Stimulated activated CD4-positive, alpha-beta T cell treated with anti-CD3 and anti-CD28 coated beads, Interleukin-1b, Interleukin-23, amount 100 ng/mL, for 1 hour (primary cell): ENCODE measurements at places on chromosomes 6 and 20.

GRCh38 chr6:109343518-109343917 lies 38.7 kb downstream of the CD164 start:
- no peak for DNase-seq

DNA sequence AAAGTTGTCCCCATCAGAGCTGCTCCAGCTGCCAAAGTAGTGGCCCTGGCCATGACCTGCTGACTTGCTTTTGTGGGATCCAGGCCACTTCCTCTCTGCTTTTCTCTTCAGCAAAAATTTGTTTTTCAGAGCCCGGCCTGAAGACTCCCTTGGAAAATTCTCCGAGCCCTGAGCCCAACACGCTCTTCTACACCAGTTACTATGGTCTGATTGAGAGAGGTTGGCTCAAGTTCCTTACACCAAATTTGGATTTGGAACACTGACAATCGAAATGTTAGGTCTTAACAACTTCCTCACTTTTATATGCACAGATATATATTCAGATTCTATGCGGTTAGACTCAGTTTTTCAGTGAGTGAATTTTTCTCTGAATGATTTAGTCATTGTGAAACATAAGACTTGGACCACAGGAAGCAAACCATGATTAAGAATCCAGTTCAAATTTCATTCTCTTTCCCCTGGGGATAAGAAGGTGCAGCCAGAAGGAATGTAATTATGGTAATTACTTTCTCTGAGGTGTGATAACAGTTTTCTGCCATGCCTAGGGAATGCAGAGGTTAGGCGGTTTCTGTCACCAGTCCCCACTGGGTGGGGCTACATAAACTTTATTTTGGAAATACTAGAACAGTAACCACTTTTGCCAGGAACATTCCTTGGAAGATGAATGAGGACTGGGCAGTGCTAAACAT lies 365.2 kb downstream of the SYNE1 start:
- no peak for DNase-seq

DNA sequence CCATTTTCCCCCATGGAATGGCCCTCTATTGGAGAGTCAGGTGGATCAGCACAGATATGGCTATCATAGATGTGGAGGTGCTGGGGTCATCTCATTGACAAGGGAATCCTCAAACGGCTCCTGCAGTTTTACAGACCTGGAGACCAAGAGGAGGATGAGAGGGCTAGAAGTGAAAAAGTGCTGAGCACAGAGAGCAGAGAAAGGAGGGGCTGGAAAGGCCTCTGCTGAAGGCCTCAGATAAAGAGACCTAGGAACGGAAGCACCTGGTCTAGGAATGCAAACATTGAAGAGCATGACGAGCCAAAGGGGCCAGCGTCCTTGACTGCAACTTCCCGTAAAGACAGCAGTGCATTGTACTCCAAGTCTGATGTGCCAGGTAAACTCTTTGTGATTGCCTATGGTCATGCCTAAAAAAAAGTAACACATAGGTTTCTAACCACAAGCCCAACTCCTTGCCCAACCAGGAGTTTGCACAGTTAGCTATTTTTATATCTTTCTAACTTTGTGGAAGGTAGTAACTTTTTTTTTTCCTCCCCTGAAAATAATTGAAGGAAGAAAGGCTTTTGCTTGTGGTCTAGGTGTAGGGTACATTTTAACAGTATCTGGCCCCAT lies 15.2 kb downstream of the RSPH4A start:
- no peak for DNase-seq

DNA sequence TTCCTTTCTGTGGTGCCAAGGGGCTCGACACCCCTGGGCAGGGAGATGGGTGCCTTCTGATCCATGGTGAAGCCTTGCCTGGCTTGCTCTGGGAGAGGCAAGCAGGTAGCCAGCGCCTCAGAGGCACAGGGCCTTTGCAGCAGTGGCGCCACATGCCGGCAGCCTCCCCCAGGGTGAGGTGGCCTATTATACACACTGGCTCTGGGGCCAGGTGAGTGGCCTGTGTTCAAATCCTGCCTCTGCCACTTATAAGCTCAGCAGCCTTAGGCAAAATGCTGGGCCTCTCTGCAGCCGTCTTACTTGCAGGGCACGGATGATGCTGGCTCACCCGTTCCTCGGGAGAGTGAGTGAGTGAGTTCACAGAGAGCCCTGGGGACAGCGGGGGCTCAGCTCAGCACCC lies 176.9 kb downstream of the TFAP2C start:
- no peak for DNase-seq

DNA sequence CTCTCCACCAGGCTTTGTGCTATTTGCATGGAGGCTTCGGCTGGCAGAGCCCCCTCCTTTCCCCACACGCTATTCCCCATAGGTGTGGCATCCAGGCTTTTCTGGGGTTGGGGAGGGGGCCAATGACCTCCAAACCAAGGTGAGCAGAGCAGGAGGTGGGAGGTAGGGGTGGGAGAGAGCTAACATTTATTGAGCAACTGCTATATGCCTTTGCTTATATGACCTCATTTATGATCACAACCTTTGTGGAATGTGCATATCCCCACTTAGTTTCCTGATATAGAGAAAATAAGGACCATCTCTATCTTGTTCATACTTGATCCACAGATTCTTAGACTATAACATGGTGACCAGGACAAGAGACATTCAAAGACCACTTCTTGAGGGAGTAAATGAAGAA lies 17.8 kb upstream of the SLC22A7 start:
- no peak for DNase-seq

- no peak for DNase-seq
These were observed 188.8 kb downstream of the BACH2 start for GRCh38 chr6:90107771-90108282.

- no peak for DNase-seq
These were observed 527.6 kb downstream of the CDKAL1 start for GRCh38 chr6:21061892-21062291.

DNA sequence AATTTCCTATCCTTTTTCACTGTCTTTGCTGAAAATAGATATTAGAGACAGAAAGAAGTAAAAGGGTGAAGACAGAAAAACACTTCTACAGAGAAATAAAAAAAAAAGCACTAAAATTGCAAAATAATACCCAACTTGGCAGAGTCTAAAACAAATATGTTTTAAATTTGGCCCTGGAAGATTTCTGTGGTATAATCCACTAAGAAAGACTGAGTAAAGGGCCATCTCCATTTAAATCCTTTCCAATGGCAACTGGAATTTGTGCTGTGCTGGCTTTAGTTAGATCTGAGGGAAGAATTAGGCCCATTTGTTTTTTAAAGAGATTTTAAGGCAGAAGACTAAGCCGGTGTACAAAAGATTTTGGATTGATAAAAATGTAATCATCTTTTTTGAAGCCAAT lies 321.2 kb downstream of the GJA1 start:
- no peak for DNase-seq

- no peak for DNase-seq
These were observed 78.3 kb downstream of the RPP40 start for GRCh38 chr6:4925580-4925979.

DNA sequence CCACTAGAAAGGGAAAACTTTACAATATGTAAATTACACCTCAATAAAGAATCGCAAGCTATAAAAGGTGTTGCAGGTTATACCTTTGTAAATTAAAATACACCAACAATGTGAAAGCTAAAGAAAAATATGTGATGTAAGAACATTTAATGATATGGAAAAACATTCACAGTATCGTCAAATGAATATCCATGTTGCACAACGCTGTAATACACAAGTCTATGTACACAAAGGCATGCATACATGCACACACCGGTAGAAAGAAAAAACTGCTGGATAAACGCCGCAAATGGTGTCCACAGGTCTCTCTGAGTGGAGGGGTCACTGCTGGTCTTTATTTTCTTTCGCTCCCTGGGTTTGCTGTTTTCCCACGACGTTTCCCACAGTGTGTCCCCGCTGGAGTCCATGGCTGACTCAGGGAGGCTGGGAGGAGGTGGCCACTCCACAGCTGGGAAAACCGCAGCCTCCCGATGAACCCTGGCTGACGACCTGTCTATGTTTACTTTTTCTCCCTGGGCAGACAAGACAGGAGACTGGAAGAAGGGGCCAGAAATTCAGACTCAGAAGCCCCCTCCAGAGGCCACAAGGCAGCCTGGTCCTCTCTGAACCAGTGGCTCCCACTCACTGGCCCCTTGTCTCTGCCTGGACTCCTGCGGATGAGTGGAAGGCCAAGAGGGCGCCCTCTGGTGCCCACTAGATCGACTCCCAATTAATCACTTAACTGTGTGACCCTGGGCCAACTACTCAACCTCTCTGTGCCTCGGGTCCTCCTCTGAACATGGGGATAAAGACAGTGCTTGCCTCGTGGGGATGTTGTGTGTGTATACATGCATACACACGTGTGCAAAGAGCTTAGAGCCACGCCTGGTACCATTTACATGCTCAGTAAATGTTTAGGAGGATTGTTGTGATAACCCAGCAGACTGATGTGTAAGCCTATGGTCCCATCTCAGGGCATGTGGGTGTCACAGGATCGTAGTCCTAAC lies 12.8 kb upstream of the BPI start:
- no peak for DNase-seq

GRCh38 chr6:37058084-37058586 lies 52.7 kb downstream of the FGD2 start:
- DNase-seq = no peak

GRCh38 chr20:43987531-43987930 lies 72.9 kb downstream of the TOX2 start:
- DNase-seq = no peak

DNA sequence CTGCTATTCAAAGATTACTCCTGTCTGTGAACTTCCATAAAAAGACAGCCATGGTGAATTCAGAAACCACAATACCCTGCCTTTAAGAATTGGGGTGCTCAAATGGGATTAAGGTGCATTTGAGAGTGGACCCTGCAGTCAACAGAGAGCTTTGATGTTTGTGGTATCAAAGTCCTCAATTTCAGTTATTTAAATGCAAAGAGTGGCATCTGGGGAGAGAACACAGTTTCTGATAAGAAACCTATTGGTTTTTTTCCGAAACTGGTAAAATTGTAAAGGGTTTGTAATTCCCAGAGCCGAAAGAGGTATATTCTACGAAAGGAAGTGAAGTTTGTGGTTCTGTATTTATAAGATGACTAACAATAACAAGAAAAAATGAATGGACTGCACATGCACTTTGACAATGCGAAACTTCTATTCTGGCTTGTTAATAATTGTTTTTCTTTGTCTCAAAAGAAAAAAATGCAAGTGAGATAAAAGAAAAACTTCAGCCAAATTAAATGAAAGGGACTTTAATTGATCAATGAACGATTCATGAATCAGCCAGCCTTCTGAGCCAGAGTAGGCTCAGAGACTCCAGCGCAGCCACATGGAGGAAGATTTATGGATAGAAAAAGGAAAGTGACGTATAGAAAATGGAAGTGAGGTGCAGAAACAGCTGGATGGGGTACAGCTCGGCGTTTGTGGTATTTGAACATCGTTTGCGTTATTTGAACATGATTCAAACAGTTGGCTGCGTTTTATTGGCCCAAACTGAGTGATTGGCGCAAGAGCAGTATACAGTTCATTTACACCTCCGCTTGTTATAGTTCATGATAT lies 70.5 kb upstream of the DUSP22 start:
- DNase-seq = no peak

GRCh38 chr6:15879371-15880261 lies 216.8 kb upstream of the DTNBP1 start:
- DNase-seq = no peak

GRCh38 chr6:15363523-15364400 lies 117.9 kb downstream of the JARID2 start:
- no peak for DNase-seq

DNA sequence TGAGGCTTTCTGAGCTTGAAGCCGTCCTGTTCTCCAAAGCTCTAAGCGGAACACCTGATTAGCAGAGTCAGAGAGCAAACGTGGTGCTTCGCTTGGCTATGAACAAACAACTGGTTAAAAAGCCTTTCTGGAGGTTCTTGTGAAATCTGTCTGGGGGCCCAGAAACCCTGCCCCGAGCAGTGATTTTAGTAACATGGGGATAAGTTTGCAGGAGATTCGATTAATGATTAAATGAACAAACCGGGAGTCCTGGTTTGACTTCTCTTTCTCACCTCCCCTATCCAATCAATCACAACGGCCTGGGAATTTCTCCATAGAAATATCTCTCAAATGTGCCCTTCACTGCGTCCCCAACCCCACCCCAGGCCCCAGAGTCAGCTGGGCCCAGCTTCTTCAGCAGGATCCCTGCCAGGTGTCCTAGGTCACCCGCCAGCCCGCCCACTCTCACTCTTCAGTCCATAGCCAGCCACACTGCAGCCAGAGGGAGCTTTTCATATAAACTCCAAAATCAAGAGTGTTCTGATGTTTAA lies 43.6 kb downstream of the ZDHHC14 start:
- DNase-seq = no peak

GRCh38 chr20:58088625-58089024 lies 139.8 kb downstream of the ANKRD60 start:
- no peak for DNase-seq

DNA sequence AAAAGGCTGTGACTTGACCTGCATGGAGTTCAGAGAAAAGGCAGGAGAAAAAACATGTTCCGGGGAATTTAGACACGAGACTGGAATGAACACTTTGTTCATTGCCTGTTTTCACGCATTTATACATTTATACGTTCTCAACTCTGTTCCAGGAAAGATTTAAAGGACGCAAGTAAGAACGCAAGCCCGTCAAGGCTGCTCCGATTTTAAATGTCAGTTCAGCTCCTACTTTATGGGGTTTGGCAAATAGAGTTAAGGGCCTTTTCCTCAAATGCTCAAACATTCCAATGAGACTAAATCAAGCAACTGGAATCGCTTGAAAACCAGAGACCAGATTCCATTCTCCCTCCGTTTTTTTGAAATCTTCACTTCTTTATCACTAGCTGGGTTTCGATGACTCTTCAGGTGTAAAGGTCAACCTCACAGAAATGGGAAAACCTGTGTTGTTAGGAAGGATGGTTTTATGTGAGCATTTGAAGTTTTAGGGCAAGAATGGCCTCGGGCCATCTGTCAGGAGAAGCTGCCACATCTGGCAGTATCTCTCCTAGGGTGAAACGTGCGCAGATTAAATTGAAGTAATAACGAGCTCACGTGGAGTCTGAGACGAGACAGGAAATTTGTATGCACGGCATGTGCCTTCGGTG lies 24.9 kb downstream of the TTLL2 start:
- no peak for DNase-seq

DNA sequence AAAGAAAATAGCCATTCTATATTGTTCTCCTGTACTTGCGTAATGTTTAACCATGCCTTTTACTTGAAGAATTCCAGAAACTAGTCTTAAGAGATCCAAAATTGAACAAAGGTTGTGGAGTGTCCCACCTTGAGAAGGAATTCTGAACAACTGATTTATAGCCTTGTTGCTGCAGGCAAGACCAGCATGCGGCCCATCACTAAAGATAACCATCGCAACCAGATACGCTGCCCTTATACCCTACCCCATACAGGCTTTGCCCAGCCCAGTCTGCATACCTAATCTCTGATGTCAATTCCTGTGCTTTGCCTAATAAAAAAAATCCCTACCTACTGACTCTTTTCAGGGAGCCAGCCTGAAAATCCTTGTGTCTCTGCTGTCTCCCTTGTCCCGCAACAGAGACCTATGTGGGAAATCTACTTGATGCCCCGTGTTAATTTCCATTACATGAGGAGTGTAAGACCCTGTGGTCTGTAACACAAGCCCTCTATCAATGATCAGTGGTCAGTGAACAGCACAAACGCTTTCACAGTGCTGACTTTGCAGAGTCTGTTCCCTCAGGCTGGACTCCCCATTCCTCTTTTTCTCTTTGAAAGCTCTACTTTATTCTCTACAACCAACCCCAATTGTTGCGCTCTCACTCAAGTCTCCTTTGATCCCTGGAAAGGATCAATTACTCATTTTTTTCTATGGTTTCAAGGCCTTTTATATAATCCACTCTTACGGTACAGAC lies 125.7 kb upstream of the BTBD3 start:
- no peak for DNase-seq

GRCh38 chr6:149209871-149210775 lies 107.4 kb upstream of the TAB2 start:
- DNase-seq = peak; percentile 5
